T-helper 1 cell (primary cell): ENCODE measurements at places on chromosomes 4 and X.

DNA sequence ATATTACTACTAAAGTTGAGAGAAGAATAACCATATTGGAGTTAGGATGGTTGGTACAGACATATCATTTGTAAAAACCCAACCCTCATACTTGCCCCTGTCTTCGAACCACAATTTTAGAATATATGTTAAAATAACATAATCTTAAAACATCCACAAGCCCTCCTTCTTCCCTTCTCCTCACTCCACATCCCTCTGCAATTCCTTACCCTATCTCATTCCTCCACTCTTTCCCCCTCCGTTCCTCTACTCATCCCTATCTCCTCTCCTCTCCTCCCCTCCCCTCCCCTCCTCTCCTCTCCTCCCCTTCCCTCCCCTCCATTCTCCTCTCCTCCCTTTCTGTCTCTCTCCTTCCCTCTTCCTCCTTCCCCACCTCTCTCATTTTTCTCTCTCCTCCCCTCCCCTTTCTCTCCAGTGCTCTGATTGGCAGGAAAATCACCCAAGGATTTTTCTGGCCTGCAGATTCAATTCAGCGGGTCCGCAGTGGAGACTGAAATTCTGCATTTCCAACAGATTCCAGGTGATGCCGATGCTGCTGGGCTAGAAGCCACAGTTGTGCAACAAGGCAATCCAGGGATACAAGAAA lies 17.4 kb upstream of the ODAM start:
- DNase-seq, result no peak

GRCh38 chrX:145865082-145865481 lies 47.5 kb downstream of the SLITRK2 start:
- no peak for DNase-seq

DNA sequence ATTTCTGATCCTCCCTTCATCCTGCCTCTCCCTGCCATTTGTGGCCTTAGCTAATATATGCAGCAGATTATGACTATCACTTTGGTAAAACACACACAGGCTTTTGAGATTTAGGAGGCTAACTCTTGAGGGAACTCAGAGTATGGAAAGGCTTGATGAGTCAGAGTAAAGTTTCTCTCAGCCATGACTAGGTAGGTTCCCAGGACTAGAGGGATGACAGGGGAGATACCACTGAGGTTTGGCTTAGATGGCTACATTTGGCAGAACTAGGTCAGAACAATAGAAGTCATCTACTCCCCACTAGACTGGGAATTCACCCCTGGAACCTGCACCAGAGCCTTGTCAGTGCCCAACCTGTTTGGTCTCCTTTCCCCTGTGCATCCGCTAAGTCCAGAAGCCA lies 585.7 kb downstream of the TLL1 start:
- no peak for DNase-seq

DNA sequence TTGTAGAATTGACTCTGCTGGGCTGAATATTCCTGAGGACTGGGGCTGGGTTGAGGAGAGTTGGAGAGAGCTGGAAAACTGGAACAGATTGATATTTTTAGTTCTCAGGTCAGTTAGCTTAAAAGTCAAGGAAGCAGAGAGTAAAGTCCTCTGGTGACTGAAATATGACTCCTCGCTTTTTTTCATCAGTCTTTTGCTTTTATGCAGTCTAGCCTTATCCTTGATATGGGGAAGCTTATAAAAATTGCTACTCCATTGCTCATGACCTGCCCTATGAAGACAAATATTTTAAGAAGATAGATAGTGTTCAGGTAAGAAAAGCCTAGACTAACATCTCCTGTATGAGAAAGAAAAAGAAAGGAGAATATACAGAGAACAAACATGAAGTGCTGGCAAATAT lies 152.7 kb downstream of the C4orf33 start:
- DNase-seq, result no peak

DNA sequence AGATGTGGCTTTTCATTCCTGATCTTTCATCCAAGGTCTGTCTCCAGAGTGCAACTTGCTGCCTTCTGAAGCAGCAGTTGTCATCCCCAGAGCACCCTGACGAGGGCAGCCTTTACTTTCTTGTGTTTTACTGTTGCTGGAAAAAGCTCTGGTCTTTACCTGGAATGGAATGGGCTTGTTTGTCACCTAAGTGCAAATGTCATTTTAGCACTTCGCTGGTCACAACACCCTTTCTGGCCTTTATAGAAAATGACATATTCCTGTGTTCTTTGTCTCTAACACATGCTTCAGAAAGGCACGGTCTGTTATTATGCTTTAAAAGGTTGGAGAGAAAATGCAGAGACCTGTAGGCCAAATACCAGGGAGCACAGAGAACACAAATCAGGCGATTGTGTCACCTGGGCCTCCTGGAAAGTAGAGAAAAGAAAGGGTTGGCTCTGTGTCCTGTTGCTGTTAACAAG lies 332.7 kb upstream of the IGFBP7 start:
- DNase-seq, result no peak

- DNase-seq, result no peak
These were observed 97.3 kb upstream of the SPRY1 start for GRCh38 chr4:123299212-123299691.

- no peak for DNase-seq
These were observed 53.5 kb upstream of the PRSS48 start for GRCh38 chr4:151223465-151223864.

DNA sequence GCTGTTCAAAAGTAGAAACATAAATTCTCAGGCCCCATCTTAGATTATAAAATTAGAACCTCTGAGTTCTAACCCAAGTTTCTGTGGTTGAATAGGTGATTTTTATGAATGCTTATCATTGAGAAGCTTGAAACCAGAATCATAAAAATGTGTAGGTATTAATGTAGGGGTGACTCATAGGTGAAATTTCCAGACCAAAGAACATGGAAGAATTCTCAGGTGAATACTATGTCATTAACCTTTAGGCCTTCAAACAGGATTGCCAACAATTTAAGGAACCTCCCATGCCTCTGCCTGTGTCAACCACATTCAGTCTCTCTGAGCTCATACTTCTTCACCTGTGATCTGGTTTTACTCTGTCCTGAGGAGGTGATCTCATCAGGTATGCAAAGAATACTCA lies 177.8 kb downstream of the NPFFR2 start:
- DNase-seq, result no peak

- DNase-seq, result no peak
These were observed 73.7 kb upstream of the WDR44 start for GRCh38 chrX:118272242-118272641.

- DNase-seq, result no peak
These were observed 57.1 kb upstream of the STX18 start for GRCh38 chr4:4598851-4599411.

GRCh38 chr4:150743564-150744342 lies 161.8 kb downstream of the MAB21L2 start:
- DNase-seq, result no peak

- DNase-seq, result no peak
These were observed 40.1 kb upstream of the TRPC3 start for GRCh38 chr4:121991968-121992367.

- DNase-seq, result no peak
These were observed 426.7 kb downstream of the RPA4 start for GRCh38 chrX:97310373-97310772.

- DNase-seq, result no peak
These were observed 191.3 kb downstream of the SMIM20 start for GRCh38 chr4:26105337-26105736.

DNA sequence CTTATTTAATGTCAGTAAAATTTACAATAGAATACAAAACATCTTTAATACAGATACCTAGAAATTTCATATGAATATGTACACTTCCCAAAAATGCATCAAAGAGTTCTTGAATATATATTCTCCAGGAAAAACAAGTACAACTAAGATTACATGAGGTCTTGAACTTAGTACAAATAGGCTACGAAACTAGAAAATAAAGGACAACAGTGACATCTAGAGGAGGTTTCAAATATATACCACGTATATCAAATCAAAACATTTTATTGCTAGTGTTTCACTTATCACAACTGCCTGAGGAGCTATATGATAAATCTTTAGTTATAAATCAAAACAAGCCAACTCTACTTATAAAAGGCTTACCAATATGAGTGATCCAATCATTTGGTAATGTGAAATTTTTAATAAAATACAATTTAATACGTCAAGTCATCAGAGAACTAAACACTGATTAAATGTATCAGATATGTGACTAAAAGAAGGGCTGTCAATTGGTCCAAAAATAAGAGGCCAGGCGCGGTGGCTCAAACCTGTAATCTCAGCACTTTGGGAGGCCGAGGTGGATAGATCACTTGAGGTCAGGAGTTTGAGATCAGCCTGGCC lies 36.6 kb downstream of the ANAPC10 start:
- DNase-seq, result no peak

DNA sequence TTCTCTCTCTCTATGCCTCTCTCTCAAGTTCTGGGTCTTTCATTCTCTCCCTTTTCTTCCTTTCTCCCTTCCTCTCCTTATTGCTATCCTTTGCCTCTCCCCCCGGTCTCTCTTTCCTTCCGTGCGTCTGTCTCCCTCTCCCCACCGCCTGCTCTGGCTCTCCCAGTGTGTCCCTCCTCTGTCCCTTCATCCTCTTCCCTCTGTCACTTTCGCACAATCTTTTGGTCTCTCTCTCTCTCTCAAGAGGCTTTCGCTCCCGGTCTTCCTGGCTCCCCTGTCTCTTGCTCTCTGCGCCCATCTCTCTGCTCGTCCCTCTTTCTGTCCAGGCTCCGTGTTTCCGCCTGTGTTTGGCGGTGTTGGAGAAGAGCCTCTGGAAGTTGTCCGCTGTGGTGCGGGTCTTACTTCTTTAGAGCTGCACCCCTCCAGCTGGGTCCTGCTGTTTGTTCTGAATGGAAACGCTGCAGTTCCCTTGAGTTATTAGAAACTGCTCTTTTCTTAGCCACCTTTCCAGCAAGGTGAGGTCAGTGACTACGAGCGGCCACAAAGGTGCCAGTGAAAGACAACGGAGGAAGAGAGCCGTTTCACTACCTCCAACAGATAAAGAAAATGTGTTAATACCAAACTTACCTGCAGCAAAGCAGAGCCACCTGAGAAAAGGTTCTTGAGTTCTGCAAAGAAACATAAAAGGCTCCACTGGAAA lies 1.1 kb downstream of the BMPR1B start:
- DNase-seq, result no peak

GRCh38 chr4:84597450-84597849 lies 14.5 kb downstream of the CDS1 start:
- DNase-seq, result no peak

DNA sequence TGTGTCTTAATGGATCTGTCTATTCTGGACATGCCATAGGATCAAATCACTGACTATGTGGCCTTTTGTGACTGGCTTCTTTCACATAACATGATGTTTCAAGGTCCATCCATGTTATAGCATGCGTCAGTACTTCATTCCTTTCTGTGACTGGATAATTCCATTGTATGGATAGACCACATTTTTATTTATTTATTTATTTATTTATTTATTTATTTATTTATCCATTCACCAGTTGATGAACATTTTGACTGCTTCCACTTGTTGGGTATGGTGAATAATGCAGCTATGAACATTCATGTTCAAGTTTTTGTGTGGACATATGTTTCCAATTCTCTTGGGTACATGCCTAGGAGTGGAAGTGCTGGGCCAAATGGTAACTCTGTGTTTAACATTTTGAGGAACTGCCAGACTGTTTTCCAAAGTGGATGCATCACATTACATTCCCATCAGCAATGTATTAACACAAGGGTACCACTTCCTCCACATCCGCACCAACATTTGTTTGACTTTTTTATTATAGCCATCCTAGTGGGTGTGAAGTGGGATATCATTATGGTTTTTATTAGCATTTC lies 14.0 kb downstream of the RTL5 start:
- DNase-seq, result no peak

- DNase-seq, result no peak
These were observed 106.2 kb upstream of the KLF8 start for GRCh38 chrX:56125946-56126345.

GRCh38 chr4:168724686-168725411 lies 228.0 kb downstream of the PALLD start:
- no peak for DNase-seq

GRCh38 chr4:165779950-165780670 lies 92.9 kb upstream of the TLL1 start:
- no peak for DNase-seq

GRCh38 chrX:13473442-13474163 lies 95.8 kb upstream of the EGFL6 start:
- DNase-seq, result no peak

DNA sequence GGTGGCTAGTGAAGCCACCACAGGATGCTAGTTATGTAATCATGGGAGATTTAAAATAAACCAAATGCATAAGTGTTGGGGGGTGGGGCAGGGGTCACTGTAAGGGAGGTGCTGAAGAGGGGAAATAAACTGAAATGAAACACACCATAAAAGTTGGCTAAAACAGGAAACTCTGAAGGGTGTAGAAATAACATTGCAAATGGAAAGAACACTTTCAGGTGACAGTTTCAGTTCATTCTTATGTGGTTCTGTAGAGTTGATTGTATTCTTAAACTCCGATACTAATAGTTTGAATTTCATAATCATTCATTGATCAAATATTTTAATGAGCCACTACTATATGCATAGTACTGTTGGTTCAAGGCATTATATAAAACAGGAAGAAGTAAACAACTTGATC lies 80.1 kb downstream of the HDAC8 start:
- no peak for DNase-seq
